ENCODE measurements at places on chromosomes 12 and 14.

GRCh38 chr12:12007713-12008231, 63.0 kb upstream of the BCL2L14 start:
- DNase-seq = no peak

DNA sequence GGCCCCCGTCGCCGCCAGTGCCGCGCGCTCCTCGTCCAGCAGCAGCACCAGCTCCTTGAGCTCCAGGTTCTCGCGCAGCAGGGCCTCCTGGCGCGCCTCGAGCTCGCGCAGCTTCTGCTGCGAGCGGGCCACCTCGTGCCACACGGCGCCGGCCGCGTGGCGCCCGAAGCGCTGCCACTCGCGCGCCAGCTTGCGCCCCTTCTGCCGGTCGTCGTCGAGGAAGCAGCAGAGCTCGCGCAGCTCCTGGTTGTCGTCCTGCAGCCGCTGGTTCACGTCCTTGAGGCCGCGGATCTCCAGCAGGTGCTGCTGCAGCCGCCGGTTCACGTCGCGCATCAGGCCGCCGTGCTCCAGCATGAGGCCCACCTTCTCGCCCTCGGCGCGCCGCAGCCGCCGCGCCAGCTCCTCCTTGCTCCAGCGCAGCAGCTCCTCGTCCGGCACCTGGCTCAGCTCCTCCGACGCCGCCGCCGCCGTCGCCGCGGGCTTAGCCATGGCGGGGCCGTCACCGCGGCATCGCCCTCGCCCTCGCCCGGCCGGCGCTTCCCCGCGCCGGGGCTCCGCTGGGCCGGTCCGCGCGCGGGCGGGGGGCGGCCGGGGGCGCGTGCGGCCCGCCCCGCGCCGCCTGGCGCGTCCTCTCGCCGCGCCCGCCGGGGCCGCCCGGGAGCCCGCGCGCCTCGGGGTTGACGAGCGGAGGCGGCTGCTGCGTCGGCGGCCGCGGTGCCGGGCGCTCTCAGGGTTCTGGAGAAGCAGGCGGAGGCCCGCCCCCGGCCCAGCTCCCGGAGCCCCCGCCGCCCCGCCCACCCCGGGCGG, at the start of gene CCDC85C:
Gene CCDC85C (minus strand): TSS at position 737 of the 807 bp plus-strand sequence. CDS start 248 bp downstream, at position 489.
- no peak for DNase-seq

GRCh38 chr12:132171293-132171967, 27.2 kb downstream of the NOC4L start:
- no peak for DNase-seq

DNA sequence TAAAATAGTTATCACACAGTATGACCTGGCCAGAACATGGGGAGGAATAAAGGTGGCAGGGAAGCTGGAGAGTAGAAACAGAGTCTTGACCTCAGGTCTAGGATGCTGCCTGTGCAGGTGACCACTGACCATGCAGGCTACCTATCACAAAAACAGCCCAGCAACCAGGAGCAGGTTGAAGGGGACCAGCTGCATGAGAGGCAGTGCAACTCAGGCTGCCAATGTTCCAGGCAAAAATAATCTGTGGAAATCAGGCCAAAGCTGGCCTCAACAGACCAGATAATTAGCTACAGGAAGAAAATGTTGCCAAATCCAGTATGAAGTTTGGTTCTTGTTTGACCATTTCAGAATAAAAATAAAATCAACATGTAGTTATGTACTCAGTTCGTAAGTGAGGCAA, 72.6 kb downstream of the PDE6H start:
- DNase-seq = no peak

DNA sequence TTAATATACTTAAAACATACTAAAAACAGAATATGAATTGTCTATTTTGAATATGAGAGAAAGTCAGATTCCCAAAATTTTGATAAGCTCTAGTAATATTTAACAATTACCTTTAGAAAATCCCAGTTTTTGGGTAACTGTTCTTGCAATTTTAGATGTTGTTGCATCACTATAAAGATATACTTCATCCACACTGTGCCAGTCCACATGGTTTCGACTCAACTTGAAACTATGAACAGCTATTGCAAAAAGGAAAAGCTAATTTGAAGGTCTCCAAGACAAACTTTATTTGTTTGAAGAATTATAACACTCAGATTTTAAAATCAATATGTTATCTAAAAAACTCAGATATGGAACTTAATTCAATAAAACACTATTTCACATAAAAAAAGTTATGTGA, 59.9 kb downstream of the DDHD1 start:
- DNase-seq = peak; percentile 6

DNA sequence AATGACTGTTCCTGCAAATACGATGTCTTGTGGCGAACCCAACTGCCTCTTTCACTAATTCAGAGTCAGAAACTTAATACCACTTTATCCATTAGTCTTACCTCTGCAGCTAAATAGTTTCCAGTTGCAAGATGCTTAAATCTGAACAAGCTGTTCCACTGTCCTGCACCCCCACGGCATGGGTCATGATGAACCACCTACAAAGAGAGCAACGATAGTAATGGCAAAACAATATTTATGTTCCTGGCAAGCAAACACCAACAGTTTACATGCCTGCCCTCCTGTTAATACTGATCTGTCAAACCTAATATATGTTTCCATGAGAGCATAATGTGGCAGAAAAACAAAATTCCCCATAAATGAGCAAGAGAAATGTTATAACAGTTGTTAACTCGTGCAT, 121.9 kb downstream of the ITPR2 start:
- DNase-seq = no peak

DNA sequence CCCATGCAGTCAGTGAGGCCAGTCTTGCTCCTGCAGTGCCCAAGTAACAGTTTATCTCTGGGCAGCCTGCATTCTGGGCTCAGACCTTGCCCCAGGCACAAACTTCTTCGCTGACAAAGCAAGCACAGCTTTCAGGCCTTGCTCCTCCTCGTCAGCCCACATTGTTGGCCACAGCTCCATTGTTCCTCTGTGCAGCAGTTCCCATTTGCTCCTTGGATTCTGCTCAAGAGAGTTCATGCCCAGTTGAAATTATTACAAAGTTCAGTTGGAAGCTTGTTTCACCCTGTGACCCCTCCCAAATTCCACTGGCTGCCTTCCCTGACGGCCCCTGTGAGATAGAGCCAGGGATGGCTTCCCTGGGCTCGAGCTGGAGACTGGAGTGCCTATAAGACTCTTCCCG, 163.4 kb upstream of the DDHD1 start:
- DNase-seq = no peak

- DNase-seq = peak; percentile 97
Observed at GRCh38 chr14:54652188-54652587, 85.3 kb downstream of the SAMD4A start.

DNA sequence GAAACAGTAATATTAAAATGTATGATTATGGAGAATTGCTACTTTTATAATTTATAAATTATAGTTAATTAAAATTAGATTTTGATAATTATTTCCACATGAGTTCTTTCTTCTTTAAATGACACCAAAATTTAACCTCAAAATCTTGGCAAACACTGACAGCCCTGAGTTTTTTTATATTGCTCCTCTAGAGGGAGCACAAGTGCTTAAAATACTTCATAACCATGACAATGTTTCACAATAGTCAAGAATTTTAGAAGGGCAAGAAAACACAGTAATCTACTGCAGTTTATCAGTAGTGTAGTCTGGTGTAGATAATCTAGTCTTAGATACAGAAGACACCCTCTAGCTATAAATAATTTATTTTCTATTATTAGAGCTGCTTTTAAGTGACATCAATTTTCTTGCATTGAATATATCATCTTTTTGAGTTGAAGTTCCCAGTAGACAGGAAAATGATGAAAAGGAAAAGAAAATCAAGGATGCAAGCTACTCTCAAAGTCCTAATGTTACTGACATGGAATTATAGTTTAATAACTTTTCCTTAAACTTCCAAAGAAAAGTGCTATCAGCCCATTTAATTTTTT, 14.3 kb upstream of the PTGER2 start:
- DNase-seq = no peak

DNA sequence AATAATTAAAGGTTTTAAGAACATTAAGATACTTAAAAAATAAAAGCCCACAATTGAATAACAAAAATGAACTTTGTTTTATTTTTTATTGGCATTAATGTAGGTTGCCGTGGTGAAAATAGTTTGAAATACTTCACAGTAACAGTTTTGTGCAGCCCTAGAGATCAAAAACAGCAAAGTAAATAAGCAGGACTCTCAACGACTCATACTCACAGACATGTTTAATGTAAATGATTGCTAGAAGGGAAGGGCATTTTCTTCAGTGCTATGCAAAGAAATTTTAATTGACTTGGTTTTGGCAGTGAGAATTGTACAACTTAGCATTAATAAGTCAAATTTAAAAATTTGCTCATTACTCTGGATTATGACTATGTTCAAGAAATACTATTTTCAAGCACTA, 16.0 kb downstream of the TRMT5 start:
- no peak for DNase-seq

- DNase-seq = no peak
Observed at GRCh38 chr12:27968972-27969623, 3.4 kb downstream of the PTHLH start.

DNA sequence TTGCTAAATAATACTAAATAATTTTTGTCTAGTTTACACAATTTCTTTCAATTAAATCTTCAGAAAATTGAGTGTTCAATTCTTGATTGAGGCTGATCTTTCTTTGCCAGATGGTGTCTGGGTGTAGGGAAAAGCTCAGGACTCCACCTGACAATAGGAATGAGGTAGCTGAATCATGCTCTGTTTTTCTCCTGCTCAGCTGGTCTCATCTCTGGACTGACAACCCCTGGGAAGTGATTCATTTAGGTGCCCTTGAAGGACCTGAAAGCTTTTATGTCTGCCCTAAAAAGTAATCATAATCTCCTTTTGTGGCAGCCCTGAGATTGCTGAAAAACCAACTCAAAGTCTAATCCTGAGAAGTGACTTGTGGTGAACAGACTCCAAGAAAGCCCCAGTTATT, 255.4 kb downstream of the ETNK1 start:
- no peak for DNase-seq

DNA sequence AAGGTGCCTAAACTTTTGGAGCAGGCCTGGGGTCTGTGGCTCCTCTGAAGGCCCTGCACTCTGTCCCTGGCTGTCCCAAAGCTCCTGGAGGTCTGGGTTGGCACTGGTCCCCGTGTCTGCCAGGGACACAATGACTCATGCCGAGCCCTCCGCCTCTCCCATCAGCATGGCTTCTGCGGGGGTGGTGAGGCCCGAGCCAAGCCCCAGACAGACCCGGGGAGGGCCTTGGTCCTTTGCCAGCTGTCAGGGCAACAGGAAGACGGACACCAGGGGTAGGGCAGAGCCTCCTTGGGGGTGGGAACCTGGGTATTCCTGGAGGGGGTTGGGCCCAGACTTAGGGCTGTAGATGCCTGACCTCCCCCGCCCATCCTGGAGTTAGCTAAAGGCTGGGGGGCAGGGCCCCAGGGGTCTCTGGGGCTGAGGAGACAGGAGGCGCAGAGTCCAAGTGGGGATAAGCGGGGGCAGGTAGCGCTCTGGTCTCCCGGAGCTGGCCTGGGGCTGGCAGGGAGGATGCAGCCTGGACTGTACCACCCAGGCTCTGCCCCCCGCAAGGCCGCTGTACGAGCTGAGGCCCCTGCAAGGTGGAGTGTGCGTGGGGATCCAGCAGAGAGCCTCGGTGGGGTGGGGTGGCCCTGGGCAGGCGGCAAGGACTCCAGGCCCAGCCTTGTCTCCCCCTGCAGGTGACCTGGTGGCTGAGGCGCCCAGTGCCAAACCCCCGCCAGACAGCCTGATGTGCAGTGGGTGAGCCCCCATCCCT, 16.4 kb upstream of the PUS1 start:
- no peak for DNase-seq

- DNase-seq = no peak
Observed at GRCh38 chr14:91413547-91414474, 3.8 kb downstream of the CCDC88C start.

GRCh38 chr12:80825506-80825905, 108.8 kb downstream of the MYF5 start:
- DNase-seq = no peak

GRCh38 chr14:53619691-53620231, 336.9 kb downstream of the BMP4 start:
- no peak for DNase-seq

GRCh38 chr14:68079941-68080697, 260.5 kb downstream of the RAD51B start:
- no peak for DNase-seq

DNA sequence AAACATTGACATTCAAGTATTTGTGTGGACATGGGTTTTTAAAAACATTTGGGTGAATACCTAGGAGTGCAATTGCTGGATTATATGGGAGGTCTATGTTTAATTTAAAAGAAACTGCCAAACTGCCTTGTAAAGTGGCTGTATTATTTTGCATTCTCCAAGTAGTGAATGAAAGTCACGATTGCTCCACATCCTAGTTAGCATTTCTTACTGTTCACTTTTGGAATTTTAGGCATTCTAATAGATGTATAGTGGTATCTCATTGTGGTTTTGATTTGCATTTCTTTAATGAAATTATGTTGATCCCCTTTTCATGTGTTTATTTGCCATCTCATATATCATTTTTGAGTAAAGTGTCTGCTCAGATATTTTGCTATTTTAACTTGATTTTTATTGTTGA, 159.5 kb downstream of the FOXG1 start:
- no peak for DNase-seq

GRCh38 chr12:22598763-22599161, 26.2 kb upstream of the ETNK1 start:
- DNase-seq = no peak

- DNase-seq = no peak
Observed at GRCh38 chr12:49501895-49502294, 36.9 kb upstream of the KCNH3 start.
